ENCODE measurements at places on chromosomes 3 and 15.

DNA sequence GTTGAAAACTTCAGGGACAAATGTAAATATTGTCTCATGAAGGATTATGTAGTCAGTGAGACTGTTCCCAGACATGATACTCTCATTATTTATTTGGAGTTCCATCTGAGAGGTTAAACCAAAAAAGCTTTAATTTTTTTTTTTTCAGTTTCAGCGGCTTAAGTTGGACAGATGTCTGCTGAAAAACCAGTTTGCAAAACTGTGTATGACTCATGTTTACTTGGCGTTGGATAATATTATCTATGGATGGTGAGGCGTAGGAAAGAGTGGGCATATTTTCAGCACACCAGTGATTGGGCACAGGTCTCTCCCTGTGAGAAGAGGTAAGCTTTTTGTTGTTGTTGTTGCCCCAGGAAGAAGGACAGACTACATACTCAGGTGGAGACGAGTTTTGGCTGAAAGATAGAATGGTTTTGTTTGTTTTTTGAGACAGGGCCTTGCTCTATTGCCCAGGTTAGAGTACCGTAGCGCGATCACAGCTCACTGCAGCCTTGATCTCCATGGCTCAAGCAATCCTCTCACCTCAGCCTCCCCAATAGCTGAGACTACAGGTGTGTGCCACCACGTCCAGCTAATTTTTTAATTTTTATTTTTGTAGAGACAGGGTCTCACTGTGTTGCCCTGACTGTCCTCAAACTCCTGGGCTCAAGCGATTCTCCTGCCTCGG lies 16.4 kb upstream of the ANXA2 start:
- DNase-seq = no peak

GRCh38 chr3:153762411-153763235 lies 358.6 kb upstream of the ARHGEF26 start:
- DNase-seq = no peak

- no peak for DNase-seq
These were observed 18.8 kb downstream of the TRIM71 start for GRCh38 chr3:32836601-32837000.

DNA sequence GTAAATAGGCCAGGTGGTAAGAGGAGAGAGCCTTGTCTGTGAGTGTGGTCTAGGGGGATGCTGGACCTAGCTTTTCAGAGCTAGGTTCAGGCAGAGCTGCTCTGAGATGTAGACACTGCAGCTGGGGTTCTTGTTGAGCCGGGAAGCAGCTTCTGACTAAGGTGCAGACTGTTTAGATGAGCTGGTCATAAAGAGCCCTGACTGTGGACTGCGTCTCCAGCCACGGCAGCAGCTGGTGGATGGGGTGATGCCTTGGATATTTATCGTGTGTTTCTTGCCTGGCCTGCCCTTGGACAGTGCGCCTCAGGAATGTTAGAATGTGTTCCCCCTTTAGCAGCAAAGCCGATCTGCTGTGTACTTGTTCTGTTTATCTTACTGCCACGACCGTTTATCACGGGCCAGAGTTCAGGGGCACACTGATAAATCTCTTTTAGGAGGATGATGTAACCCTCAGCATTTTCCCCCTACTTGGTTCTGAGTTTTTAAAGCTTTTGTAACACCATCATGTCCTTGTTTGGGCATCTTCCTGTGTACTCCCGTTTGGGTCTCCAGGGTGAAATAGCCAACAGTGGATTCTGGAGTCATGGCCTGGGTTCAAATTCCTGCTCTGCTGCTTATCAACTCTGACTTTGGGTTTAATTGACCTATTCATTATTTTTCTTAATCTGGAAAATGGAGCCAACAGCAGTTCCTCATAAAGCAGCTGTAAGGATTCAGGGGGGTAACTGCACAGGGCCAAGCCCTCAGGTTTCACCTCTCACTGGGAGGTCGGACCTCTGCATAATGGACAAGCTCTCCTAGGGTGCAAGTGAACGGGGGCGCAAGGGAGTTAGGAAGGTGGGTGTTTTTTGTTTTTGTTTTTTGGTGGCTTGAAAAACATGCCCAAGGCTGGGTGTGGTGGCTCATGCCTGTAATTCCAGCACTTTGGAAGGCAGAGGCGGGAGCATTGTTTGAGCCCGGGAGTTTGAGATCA lies 51.4 kb downstream of the FLNB start:
- DNase-seq = no peak

- no peak for DNase-seq
These were observed 82.8 kb upstream of the TNIK start for GRCh38 chr3:171542976-171543375.

GRCh38 chr3:177946936-177947335 lies 589.3 kb upstream of the KCNMB2 start:
- no peak for DNase-seq

DNA sequence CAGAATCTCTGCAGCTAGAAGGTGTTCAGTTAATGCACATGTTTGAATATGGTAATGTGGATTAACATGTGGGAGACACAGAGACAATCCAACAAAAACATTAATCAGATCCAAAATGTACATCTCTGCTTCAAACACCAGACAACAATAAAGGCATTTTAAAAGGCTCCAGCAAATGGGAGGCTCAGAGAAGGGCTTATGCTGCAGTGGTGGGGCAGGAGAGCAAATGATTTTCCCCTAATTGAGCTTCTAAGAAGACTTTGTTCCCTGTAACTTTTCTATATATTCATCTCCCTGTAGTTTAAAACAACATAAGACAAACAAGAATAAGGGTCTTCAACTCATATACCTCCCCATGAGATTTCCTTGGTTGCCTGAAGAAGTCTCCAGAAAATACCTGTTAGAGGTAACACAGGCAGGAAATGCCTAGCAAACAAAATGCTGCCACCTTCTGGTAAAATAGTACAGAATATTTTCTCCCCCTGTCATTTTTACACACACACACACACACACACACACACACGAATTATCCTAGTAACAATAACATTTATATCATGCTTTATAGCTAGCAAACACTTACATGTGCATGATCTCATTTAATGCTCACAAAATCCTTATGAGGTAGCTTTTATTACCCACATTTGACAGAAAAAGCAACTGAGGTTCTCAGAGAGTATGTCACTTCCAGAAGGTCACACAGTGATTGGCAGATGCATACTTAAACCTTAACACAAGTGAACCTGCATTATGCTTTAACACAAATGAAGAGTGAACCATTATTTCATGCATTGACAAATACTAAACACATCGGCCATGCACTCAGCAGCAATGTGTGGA lies 123.4 kb upstream of the MB21D2 start:
- no peak for DNase-seq

DNA sequence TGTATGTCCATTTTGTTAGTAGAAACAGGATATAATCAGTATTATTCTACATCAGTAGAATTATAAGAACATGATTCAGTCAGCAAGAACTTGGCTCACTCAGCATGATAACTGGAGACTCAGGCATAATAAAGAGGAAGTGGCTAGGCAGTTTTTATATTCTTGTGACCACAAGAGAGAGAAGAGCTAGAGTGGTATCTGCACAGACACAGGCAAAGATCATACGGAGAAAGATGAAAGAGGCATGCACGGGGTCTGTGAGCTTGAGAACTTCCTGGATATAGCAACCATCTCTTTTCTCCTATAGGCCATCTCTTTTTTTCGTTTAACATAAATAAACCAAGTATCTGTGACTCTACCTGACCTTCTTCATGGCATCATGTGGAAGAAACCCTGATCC lies 46.8 kb downstream of the MYO5A start:
- DNase-seq = no peak

GRCh38 chr3:25652921-25653320 lies 11.8 kb downstream of the TOP2B start:
- no peak for DNase-seq

DNA sequence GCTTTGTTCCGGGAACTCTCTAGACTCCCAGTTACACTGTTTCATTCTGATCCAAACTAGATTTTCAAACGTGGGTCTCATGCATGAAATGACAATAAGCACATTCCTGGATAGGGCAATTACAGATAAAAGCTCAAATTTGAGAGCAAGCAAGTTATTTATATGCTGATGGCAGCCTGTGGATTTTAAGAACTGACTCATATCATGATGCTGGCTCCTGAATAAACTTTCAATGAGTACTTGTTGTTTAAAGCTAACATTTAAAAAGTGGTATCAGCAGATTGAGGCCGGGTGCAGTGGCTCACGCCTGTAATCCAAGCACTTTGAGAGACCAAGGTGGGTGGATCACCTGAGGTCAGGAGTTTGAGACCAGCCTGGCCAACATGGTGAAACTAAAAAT lies 66.6 kb downstream of the LEO1 start:
- DNase-seq = no peak

DNA sequence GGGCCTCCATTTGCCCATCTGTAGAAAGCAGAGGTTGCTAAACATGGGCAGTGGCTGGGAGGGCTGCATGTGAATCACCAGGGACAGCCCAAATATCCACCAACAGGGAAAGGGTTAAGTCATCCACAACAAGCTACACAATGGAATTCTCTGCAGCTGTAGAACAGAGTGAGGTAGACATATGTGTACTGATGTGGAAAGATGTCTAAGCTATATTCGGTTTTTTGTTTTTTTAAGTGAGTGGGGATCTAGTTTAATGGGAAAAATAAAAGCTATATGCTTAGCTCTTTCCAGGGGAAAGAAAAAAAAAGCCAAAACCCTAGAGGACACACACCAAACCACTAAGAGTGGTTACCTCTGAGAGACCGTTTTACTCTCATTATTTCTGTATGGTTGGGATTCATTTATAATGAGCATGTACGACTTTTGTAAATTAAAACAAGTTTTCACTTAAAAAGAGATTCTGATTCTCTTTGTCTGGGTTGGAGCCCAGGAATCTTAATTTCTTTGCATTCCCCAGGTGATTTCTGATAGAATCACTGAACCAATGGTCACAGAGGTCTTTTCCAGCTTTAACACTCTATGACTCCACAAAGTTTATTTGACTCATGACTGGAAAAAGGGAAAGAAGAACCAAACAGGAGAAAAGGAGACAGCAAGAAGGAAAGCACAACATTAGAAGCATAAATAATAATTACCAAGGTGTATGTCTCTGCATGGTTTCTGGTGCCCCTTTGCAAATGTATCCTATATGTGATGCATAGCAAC lies 19.1 kb downstream of the CRABP1 start:
- DNase-seq = no peak

GRCh38 chr3:156300929-156301840 lies 180.8 kb downstream of the KCNAB1 start:
- no peak for DNase-seq

GRCh38 chr3:177197727-177198460 lies 612 bp upstream of the TBL1XR1 start:
- DNase-seq = no peak

DNA sequence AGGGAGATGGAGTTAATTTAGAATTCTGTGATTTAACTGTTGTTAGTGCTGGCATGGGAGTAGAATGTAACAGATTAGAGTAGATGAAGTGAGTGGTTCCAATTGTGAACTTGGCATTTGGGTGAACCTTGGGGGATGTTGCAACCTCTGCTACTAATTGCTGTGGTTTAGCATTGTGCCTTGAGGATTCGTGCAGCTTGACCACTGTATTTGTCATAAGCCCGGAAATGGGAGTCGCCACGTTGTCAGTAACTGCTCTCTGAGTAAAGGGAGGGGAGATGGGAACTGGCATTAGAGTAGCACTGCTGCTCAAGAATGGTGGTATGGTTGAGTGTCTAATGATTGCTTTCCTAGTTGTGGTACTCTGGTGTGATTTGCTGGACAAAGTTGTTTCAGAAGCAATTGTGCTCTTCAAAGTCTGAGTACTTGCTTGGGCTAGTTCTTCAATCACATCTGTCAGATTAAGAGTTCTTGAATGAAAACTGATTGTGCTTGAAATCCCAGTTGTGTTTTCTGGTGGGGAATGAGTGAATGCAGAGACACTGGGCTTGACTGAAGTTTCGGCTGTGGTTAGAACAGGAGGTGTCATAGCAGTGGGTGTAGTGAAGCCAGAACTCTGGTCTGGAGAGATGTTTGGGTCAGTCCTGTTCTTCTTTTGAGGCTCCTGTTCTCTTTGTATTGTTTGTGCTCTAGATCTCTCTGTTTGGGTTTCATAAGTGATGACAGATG lies 15.4 kb downstream of the IGSF10 start:
- no peak for DNase-seq

GRCh38 chr15:51536965-51537574 lies 85.5 kb downstream of the DMXL2 start:
- DNase-seq = peak; percentile 13

DNA sequence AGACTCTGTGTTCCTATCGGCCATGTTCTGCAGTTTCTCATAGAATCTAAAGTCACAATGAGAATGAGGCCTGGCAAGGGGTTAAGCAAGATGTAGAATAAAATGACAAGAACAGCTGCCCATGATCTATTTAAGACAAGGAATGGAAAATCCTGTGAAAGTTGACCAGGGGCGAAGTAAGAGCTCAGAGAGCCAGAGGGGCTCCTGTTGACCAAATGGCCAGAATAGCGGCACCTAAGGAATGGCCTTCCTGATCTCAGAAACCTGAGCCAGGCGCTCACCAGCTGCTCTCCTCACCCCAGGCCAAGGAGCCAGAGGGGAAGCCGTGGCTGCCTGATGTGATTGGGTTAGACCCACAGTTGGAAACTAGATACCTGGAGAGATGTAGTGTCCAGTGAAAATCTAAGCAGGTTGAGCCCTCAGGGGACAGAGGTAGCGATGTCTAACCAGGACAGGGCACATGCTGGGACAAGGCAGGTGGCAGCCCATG lies 106.1 kb upstream of the NDN start:
- no peak for DNase-seq

DNA sequence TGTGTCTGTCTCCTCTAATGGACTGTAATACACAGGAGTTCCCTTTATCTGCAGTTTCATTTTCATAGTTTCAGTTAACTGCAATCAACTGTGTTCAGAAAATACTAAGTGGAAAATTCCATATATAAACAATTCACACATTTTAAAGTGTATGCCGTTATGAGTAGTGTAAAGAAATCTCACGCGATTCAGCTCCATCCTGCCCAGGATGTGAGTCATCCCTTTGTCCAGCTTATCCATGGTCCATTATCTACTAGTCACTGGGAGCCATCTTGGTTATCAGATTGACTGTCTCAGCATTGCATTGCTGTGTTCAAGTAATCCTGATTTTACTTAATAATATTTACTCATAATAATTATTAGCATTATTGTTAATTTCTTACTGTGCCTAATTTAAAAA lies 14.5 kb downstream of the ZPLD1 start:
- no peak for DNase-seq

DNA sequence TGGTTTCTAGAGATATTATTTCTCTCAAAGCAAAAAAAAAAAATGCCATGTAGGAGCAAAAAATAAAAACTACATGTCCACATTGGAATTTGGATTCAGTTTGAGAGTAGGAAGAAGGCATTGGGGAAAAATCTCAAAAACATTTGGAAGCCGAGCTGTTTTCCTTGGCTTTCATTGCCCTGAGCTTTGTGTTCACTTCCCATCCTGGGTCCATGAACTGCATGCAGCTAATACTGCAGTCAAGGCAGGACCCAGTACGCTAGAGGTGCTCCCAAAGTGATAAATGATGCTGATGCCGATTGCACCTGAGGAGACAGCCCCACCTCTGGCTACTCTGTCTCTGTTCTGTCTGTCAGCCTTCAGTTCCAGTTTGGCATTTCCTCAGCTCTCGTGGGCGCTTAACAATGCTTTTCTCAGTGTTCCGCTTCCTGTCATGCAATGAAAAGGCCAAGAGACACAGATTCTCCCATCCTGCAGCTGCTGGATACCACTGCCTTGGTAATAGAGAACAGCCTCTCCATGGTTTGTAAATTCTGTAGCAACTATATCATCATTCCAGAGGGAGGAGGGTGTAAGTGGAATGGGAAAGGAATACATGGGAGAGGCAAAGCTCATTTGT lies 181.8 kb downstream of the RYR3 start:
- DNase-seq = no peak

- no peak for DNase-seq
These were observed 57.5 kb upstream of the GSK3B start for GRCh38 chr3:120151791-120152190.

GRCh38 chr3:9401986-9402385 lies 4.6 kb downstream of the SETD5 start:
- no peak for DNase-seq
